ENCODE measurements at places on chromosomes 6 and 20. TPM values are rescaled to one million over a fixed set of nuclear protein-coding genes. Genes with fewer than 3 reads are reported as not detected.

DNA sequence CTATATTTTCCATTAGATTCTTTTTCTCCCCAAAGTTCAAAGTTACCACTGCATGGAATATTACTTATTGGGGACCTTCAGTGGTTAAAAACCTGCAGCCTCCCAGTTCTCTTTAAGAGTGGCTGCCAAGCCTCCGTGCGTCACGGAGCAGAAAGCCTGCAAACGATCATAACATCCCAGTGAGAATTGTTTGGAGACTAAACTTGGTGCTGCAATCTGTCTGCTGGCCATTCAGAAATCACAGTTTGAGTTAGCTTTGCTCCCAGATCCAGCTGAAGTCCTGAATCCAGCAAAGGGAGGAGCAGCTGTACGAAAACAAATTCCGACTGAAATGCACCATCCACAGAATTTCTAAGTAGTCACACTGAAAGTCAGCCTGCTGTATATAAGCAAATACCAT is 213.5 kb upstream of the PDE10A start:
- peak; percentile 77 for DNase-seq

GRCh38 chr6:108550256-108550655 is 10.5 kb upstream of the FOXO3 start:
- DNase-seq = no peak

DNA sequence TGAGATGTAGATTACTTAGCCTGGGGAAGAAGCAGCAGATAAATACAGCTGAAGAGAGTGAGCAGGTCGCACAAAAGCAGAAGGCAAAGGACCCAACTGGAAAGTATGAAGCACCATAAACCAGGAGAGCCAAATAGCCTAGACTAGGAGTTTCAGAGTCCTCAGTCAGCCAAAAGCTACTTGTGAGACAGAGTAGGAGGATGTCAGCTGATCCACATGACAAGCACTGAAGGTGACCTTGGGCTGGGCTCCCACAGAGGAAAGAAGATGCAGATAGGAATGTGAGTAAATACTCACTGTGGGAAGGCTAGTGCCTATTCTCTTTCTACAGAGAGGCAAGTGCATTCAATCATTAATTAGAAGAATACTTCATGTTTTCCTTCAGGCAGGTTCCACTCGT is 274.0 kb upstream of the POU3F2 start:
- no peak for DNase-seq

DNA sequence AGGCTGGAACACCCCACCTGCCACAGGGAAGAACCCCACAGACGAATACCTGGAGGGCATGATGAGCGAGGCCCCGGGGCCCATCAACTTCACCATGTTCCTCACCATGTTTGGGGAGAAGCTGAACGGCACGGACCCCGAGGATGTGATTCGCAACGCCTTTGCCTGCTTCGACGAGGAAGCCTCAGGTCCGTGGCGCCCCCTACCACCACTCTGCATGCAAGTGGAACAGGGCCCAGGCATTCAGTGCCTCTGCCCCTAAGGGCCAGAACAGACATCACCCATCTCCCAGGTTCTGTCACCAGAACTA is 6.6 kb downstream of the MYL9 start:
- DNase-seq = no peak

- DNase-seq = no peak
Measured at GRCh38 chr20:61896058-61896961, 169.4 kb downstream of the TAF4 start.

Gene SAMD5
- 12.0 TPM for total RNA-seq

Gene ADGRF1
- 0.45 TPM for total RNA-seq

Gene BTN1A1
- not detected for total RNA-seq
